ENCODE measurements at places on chromosomes 4 and X.

DNA sequence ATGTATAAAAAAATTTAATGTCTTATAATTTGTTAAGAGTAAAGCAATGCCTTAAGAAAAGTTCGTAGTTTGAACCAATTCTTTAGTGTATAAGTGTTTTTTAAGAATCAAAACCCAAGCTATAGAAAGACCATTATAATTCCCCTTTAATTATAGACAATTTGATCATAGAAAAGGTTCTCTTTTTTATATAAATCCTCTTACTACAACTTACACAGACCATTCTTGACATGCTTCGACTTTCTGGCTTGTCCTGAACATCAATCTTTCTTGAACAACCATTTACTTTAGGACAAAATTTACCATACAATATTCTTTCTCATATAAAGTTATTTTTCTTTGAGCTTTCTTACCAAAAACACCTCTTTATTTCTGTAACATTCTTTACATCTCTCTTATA is 330.5 kb upstream of the SPANXN1 start:
- DNase-seq = no peak

GRCh38 chr4:23171976-23172375 is 479.2 kb downstream of the GBA3 start:
- no peak for DNase-seq

- no peak for DNase-seq
Measured at GRCh38 chr4:111676533-111676932, 468.7 kb upstream of the FAM241A start.

DNA sequence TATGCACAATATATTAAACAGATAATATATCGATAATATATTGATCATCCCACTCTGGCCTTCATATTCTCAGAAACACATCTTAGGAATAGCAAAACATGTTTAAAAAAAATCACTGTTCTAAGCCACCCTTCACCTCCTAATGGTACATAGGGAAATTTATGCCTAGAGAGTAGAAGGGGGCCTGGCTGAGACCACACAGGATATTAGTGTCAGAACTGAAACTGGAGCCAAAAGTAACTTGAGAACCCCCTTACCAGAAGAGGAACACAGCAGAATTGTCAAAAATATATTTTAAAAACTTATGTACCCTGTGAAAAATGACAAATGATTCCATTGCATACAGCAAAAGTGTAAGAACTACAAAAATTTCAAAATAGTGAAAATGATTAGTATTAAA is 173.1 kb downstream of the VSIG4 start:
- DNase-seq = no peak

DNA sequence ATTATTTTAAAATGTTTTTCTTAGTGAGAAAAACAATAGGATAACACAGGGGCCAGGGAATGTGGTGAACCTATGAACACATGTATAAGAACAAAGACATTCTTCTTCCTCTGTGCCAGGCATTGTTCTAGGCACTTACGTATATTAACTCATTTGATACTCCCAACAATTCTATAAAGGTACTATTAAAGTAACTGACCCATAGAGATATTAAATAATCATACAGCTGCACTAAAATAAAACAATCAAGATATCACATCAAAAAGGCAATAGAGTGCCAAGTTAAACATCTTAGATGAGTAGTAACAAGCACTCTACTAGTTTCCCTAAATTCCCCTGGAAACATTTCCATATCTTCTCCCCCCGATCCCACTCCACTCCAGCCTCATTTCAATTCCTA is 33.4 kb downstream of the SLC39A8 start:
- DNase-seq = no peak

DNA sequence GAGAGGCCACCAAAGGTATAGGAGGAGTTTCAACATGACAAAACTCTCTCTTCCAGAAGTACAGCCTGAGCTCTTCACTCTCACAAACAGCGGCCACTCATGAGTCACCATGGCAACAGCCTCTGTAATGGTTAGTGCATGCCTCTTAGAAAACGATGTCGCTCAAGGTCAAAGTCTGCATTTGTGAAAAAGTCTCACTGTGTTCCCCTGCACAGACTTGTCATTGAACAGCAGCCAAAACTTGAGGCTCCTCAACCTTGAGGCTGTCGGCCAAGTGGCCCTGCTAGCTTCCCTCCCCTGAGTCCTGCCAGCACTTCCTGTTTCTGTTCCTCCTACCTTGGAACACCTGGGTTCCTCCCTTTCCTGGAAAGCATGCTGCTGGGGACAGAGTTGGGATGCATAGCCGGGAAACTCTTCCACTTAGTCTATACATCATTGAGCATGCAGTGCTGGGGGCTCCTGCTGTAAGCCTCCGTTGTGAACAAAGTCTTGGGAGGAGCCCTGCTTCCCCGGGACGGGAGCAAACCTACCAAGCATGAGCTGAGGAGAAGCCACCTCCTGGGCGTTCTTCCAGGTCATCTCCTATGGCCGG is 66.6 kb downstream of the ING2 start:
- DNase-seq = peak; percentile 32

- DNase-seq = no peak
Measured at GRCh38 chr4:168098248-168098717, 5.9 kb downstream of the ANXA10 start.

GRCh38 chr4:1655081-1655480 is 29.0 kb downstream of the FAM53A start:
- no peak for DNase-seq

DNA sequence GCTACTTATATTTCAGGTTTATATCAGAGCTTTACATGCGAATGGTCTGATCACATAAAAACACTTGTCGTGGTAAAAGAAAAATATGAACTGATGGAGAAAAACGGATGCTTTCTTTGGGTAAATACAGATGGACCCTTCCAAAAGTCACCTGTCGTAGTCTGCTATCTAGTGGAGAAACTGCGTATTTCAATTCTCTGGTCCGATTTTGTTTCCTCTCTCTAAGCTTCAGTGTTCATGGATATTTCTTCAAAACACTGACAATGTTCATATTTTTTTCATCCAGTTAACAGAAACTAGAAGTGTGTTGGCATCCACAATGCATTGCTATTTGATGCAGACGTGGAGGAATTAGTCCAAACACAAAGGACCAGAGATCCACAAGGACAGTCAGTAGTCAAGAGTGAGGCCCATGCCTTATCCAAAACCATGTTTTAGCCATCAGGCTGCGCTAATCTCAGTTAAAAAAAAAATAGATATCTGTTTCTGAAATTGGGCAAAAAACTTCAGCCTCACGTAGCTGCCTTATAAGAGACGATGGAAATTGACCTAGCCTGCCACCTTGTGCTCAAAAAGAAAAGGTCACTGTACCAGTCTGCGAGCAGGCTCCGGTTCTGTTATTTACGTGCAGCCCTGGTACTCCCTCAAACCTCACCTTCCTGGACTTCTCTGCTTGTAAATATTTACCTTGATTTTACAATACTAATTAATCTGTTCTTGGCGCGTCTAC is 16.0 kb downstream of the MEPE start:
- peak; percentile 48 for DNase-seq

DNA sequence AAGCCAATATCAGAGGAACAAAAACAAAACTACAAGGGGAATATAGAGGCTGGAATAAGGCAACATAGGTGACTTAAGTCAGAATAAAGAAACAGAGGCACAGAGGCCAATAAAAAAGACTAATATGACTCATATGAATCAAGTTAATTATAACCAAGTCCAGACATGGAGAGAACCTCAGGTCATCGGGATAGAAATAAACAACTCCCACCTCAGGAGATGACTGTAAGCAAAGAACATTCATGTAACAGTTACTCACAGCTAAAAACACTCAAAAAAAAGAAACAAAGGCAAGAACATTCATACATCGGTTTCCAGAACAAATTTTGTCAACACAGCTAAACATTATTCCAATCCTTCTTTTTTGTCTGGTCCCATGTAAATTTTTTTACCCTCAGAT is 60.3 kb upstream of the RXFP1 start:
- DNase-seq = no peak

GRCh38 chr4:126731062-126731461 is 901.7 kb upstream of the INTU start:
- DNase-seq = no peak

GRCh38 chrX:148223361-148223760 is 242.2 kb downstream of the FMR1NB start:
- no peak for DNase-seq

DNA sequence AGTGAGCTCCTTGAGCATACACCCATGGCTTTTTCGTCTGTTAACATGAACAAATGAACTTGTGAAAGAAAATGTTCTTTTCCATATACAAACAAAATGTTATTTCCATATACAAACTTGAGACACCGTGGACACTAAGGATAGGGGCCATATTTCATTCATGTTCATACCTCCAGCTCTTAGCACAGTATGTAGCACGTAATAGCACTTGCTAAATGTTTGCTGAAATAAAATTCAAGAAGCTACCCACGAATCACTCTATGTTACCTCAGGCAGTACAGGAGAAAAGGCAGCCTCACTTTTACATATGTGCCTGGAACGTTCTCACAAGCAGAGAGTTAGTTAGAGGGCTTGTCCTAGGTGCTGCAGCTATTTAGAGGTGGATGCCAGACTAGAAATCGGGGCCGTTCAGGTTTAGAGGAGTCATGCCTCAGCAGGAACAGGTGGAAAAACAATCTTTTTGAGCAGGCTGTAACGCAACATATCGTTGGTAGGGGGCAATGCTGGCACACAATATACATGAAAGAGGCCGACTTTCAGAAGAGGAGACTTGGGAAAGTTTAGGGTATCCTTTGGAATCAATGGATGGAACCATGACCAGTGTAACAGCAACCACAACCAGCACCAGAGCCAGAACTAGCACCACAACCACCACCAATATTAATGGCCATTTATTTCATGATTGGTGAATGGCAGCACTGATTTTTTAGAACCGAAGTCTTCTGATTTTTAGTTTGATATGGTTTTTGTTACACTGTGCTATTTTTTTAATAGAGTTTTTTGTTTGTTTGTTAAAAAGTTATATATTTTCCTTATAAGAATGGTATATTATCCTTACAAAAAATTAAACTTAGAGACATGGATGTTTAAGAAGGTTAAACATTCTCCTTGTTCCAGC is 14.8 kb upstream of the PAQR3 start:
- no peak for DNase-seq

GRCh38 chr4:9825049-9825448 is 43.6 kb downstream of the DRD5 start:
- DNase-seq = peak; percentile 65

- DNase-seq = peak; percentile 10
Measured at GRCh38 chr4:135371137-135371536, 1169.5 kb upstream of the PABPC4L start.

DNA sequence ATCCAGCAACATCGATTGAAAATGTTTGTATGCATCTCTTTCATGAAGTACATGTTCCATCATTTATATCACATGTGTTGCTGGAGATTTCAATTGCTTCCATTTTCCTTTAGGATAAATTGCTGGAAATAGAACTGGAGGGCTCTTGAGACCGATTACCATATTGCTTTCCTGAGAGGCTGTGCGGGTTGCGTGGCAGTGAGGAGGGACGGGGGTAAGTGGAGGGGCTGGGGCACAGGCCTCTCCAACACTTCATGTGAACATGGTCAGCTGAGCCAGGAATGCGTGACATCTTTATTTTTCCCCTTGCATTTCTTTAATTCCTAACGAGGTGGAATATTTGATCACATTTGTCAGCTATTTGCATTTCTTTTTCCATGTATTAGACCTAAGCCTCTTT is 144.6 kb downstream of the TBL1X start:
- no peak for DNase-seq

DNA sequence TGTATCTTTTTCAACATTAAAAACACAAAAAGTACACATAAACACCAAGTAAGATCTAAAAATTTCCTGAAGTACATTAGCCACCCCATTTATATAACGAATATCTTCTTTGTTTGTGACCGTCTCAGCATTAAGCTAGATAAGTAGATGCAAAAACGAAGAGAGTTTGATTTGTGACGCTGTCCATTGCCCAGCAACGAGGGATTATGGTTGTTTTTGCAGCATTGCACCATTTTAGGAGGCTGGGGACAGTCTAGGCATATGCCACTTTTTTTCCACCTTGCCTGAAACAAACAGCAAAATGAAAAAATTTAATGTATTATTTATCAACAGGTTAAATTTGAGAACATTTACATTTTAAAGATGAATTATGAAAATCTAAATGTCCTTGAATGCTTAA is 12.0 kb upstream of the IGSF1 start:
- DNase-seq = no peak

DNA sequence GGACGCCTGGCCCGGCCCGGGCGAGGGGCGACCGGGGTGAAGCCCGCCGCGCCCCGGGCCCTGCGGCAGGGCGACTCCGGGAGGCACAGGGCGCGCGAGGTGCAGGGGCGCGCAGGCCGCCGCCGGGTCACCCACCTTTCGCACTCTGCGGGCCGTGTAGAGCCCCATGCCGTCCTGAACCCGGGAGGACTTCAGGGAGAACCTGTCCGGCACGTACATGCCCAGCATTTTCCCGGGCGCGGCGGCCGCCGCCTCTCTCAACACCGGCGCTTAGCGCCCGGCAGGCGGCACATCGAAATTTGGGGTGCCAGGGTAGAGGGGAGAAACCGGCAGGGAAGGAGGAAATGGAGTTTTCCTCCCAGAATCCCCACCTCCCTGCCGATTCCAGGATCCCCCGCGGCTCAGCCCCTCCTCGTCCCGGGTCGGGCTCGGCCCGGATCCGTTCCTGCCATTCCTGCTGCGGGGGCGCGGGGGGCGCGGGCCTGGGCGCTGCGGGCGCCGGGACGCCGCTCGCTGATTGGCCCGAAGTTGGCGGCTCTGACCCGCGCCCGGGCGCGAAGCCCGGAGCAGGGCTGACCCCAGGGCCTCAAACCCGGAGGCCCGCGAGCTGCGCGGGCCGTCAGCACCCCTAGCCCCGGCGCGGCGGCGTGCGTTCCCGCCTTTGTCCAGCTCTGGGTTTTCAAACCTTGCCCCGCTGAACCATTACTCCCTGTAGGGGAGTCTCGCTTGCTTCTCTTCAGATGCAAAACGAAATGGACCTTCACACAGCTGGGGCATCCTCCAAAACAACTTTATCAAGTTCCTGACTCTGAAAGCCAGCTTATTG is at the start of gene PRDM5:
PRDM5 (minus strand) TSS at position 346 of the 826 bp plus-strand sequence; CDS start at position 228, 118 bp downstream.
- peak; percentile 31 for DNase-seq

- no peak for DNase-seq
Measured at GRCh38 chr4:139245590-139245989, 34.4 kb downstream of the MGARP start.

DNA sequence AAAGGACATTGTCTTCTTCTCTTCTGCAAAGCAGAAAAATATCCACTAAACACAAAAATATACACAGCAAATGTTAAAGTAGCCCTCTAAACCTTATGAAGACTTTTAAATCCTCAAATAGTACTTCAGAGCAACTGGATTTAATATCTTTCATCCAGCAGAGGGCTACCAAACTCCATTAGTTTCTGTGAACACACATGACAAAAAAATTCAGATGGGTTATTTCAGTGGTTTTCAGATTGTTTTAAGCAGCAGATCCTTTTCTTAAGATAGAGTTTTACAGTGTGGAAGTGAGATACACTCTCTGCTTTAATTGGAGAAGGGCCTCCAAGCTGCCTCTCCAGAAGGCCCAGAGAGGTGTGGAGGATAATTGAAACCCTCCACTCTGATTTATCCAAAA is 56.7 kb downstream of the ANK2 start:
- DNase-seq = no peak
